ENCODE measurements at places on chromosomes 3 and 15.
A peak's percentile ranks its signal among the peaks of the same experiment; 100 is the strongest.

DNA sequence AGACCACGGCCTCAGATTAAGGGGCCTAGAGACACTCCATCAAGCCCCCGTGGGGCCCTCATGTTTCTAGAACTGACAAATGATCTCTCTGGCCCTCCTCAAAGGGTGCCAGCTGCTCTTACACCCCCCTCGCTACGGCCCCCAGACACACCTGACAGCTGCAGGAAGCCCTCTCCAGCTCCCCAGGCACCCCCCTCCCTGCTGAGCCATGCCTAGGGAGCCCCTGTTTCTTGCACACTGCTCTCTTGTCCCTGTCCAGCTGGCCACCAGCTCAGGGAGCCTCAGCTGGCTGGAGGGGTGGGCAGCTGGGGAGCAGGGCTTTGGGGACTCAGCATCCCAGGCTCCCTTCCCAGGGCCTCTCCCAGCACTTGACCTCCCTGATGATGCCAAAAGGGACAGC, 14.8 kb downstream of the TNK2 start:
- DNase-seq, result no peak

GRCh38 chr15:27463525-27464088, 492.6 kb downstream of the GABRG3 start:
- no peak for DNase-seq

- DNase-seq, result no peak
Observed at GRCh38 chr3:127393131-127393820, 105.4 kb upstream of the PRR20G start.

- DNase-seq, result no peak
Observed at GRCh38 chr15:87579537-87579936, 677.0 kb downstream of the NTRK3 start.

GRCh38 chr15:66838671-66839239, 136.7 kb downstream of the SMAD6 start:
- no peak for DNase-seq

GRCh38 chr3:127848131-127849129, 26.1 kb upstream of the MGLL start:
- no peak for DNase-seq

DNA sequence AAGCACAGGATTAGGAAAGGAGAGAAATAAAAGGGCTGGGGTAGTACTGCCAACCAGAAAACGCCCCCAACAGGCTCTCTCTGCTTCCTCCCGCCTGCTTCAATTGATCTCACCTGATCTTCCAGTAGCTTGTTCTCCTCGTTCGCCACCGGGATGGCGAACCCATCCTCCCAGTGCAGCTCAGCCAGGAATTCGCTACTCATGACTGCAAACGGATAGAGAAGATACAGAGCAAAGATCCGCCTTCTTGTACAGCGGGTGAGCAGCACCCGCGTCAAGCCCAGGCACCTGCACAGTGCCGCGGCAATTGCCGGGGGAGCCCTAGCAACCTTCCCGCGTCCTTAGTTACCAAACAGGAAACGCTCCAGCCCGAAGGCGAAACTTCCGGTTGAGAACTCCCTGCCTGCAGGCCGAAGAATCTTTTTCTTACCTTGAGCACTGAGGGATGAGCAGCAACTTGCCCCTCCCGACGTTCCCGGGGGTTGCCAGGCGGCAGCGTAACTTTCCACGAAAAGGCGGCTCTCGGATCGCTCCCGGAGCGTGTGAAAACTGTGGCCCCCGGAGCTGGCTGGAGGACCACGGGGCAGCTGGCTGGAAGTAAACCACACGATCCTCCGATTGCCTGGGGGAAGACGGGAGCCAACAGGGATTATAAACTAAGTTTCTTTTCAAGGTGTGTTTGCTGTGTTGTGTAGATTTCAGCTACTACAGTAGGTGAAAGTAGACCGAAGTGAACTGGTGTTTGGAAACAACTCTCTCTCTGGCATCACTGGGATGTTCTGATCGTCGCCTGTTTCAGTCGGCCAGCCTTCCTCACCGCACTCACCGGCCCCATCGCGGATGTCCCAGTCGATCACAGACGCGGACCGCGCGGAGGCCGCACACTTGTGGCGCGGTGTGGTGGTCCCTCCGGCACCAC, at the start of gene CCDC39:
CCDC39 (minus strand) TSS at position 312 of the 919 bp plus-strand sequence; CDS start at position 203, 109 bp downstream.
- DNase-seq, result peak; percentile 10

DNA sequence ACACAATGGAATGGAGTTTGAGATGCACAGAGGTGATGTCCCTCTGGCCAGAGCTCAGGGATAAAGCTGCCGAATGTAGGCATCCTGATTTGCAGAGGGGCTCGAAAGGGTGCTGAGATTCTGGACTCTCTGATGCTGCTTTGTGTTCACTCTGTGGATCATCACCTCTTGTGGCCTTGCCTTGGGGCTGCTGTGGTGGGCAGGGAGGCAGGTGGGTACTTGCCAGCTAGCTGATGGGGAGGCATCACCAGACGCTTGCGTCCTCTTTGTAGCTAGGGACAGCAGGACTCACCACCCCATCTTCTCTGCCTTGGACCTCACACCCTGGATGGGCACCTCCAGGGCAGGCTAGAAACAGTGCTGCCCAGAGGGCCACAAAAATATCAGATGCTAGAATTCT, 14.6 kb upstream of the RASGRF1 start:
- no peak for DNase-seq

DNA sequence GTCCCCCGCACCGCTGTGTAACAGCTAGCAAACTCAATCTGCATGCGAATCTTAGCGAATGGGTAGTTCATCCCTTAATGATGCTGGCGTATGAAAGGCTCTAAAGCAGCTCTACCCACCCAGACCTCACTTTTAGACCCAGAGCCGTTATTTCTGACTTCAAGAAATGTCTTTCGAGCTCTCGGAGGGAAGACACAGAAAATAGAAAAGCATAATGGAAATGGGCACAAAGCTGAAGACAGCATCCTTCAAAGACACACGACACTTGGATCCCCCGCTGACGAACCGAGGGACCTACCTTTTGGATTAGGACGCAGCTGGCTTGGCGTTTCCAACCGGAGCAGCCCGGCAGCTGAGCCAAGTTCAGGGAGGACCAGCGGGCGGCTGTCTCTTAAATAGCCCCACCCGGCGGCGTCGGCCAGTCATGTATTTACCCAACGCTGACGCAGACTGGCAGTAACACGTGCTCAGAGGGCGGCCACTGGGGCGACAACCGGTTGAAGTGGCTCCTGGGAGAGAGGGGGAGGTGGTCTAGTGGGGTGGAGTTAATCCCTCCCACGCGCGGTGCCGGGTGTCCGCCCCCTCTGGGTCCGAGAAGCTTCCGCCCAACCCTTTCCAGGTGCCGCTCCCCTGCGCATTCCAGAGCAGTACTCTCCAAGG, 1.5 kb downstream of the CCK start:
- no peak for DNase-seq

- no peak for DNase-seq
Observed at GRCh38 chr15:67188551-67189218, 65.8 kb downstream of the AAGAB start.

GRCh38 chr3:108719178-108719806, 37.9 kb downstream of the RETNLB start:
- no peak for DNase-seq

DNA sequence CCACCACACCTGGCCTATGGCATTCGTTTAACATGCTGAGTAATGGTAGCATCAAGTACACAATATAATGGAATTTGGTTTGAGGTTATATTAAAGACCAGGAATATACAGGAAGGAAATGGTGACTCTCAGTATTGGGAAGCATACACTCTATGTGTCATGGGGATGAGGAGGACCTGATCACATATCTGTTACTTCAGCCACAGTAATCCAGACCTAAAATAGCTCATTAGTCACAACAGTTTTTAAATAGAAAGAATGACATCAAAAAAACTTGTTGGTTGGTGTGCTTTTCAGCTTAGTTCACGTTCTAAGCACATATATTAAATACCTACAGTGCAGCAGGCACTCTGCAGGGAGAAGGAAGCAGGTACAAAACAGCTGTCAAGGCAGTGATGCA, 52.5 kb upstream of the ATP2C1 start:
- DNase-seq, result no peak

- no peak for DNase-seq
Observed at GRCh38 chr3:30161375-30161774, 445.0 kb upstream of the TGFBR2 start.

- DNase-seq, result no peak
Observed at GRCh38 chr3:53056442-53056841, 10.6 kb upstream of the SFMBT1 start.

DNA sequence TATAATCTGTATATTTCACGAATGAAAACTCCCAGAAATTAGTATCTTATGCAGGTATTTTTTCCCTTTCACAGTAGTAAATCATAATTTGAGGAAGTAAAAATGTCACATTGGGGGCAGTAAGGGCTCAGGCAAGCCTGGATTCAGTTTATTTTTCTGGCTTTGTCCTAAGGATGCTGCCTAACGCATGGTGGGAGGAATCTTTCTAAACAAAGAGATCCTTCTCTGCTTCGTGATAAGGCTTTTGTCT, 35.7 kb downstream of the DNASE1L3 start:
- DNase-seq, result no peak

GRCh38 chr3:177515786-177516157, 318.5 kb upstream of the TBL1XR1 start:
- DNase-seq, result no peak

GRCh38 chr3:169623971-169624370, 39.5 kb downstream of the MECOM start:
- DNase-seq, result no peak

GRCh38 chr15:69753867-69754266, 301.2 kb downstream of the RPLP1 start:
- DNase-seq, result no peak

GRCh38 chr15:29242456-29243242, 27.0 kb downstream of the NSMCE3 start:
- no peak for DNase-seq

- DNase-seq, result peak; percentile 40
Observed at GRCh38 chr3:129576514-129577352, 29.7 kb downstream of the PLXND1 start.

- DNase-seq, result no peak
Observed at GRCh38 chr3:19934098-19934566, at the start of gene EFHB. Gene EFHB (minus strand): TSS chr3:19934217. CDS start chr3:19934018, 199 bp downstream.

DNA sequence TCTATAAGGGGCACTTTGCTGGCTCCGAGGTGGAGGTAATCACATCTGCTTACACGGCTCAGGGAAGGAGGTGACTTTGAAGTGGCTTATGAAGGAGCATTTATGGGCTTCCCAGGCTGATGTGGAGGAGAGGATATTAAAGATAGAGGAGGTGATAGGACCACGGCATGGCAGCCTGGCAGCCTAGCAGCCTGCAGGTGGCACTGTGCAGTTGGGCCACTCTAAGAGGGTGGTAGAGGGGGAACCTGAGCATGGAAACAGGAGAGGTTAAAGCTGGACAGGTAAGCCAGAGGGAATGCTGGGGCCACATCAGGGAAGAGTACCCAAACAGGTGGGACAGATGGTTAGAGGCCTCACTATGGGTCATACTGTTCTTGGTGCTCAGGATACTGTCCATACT, 375.0 kb downstream of the WDR72 start:
- DNase-seq, result no peak

DNA sequence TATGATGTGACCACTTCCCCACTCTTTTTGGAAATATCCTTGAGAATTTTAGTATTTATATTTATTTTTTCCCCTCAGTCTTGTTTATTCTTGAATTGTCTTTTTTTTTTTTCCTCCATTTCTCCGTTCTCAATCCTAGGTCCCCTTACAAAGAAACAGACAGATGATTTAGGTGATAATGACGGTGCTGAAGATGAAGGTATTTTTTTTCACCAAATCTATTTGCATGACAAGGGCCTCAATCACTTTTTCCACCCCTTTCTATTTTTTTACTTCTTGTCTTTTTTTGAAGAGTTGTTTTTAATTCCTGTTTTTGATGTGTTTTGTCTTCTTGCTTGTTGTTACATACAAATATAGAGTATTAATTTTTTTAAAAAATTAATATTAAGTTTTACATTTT, 402.6 kb downstream of the NLGN1 start:
- no peak for DNase-seq

GRCh38 chr15:81299156-81299555, 24.8 kb downstream of the STARD5 start:
- no peak for DNase-seq

DNA sequence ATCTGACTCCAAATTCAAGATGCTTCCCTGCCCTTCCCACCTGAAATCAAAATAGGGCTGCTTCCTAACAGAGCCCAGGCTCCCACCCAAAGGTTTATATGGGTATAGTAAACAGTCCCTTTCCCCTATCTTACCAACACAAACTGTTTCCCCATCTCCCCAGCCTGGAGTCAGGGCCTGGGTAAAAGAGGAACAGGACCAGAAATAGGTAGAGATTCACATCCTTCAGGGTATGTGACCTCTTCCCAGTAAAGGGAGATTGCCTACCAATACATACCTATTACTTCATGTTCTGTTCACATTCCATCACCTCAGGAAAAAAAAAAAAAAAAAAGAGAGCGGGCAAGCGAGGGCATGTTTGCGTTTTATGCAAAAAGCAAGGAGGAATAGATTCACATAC, 9.7 kb upstream of the SHF start:
- DNase-seq, result no peak

GRCh38 chr3:111669926-111670630, 74.9 kb upstream of the ZBED2 start:
- no peak for DNase-seq

DNA sequence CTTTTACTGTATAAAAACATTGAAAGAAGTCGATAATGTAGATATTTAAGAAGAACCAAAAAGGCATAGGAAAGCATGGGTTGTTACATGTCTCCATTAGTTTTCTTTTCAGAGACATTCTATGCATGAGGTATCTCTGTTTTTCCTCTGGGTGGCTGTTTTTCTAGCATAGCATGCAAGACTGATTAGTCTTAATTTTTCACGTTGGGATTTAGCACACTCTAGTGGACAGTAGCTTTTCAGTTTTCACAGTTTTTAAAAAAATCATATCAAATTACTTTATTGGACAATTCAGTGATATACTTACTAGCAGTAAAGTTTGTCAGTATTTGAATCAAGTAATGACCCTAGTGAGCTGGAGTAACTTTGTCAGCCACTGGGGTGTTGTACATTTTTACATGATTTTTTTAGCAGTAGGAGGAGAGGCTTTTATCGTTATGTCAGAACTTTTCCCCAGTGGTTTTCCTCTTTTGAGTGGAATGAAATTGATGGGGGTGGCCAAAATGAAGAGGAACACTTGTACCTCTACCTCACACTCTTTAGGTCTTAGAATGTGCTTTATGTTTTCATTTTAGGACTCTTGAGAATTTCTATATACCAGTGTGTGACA, 57.2 kb downstream of the SEC22A start:
- DNase-seq, result no peak

DNA sequence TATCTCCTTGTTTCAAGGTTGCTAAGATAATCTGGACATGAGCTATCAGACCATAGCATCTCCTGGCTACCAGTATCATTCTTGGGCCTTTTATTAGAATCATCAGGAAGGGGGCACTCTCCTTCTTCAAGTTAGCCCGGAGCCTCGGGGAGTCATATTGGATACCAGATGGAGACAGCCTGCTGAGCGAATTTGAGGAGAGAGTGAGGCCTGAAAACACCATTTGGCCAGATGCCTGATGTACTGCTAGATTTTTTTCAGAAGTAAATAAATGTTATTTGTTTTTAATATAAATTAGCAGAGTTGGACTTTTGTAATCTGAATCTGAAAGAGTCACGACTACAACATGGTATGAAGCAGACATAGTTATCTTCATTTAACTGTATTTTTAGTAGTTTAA, 848.6 kb downstream of the IGSF11 start:
- DNase-seq, result no peak

- DNase-seq, result no peak
Observed at GRCh38 chr3:48765376-48765775, 48.4 kb upstream of the IP6K2 start.
